ENCODE measurements at places on chromosomes 4 and X. TPM values are rescaled to one million over a fixed set of nuclear protein-coding genes. Genes with fewer than 3 reads are reported as not detected.

DNA sequence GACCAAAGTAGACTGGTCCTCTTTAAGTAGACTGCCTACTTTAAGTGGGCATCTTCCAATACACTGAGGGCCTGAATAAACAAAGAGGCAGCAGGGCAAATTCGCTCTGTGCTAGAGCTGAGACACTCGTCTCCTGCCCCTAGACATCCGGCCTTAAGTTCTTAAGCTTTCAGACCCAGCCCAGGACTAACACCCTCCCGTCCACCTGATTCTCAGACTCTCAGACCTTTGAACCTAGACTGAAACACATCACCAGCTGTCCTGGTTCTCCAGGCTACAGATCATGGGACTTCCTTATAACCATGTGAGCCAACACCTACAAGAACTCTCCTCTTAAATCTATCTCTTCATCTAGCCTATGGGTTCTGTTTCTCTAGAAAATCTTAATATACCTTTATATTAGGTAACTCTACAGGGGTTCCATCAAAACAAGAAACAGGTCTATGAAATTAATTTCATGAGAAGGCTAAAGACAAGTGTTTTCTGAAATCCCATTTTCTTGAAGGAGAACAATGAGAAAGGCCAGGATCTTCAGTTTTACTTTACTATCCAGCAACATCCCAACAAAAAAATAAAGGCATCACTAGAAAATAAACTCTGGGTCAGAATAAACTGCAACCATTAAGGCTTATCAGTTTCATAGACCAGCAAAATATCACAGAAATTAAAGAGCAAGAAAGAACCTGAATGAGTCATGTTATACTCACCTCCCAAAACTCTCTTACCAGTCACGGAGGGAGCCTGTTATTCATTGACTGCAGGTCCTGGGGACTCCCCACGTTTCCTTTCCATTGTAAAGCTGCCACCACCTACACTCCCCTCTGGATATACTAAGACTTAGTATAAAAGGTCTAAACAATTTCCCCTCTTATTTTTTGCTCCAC, 14.8 kb downstream of the ADGRA3 start:
- peak overlapping the region; percentile 27 for H3K4me3 ChIP-seq
- H3K27me3 ChIP-seq, result no peaks in the 10 kb centered on the region
- H3K36me3 ChIP-seq, result peaks cover 14% of the 10 kb centered on the region
- DNase-seq, result no peak
- H3K27ac ChIP-seq, result no peak overlapping the region

DNA sequence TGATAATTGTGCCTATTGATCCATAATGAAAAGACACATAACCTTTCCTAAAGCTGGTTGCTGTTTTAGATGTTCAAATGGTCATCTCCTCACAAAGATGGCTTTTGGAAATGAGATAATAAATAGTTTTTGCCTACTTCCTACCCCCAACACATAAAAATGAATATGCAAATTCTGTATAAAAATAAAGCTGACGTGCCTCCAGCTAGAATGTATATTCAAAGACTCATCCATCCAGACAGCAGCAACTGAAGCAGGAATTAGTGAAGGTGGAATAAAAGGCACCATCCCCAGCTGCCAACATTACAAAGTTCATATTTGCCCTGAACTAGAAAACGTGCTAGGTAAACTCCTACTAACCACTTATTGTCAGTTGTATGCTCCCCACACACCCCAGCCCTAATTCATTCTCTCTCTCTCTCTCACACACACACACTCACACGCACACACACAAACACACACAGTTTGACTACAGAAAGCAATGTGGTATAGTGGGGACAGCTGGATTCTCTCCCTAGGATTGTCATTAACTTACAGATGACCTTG, 53.6 kb downstream of the PCDH19 start:
- no peaks in the 10 kb centered on the region for H3K27me3 ChIP-seq
- peaks cover 8% of the 10 kb centered on the region for H3K4me1 ChIP-seq
- peaks cover 4% of the 10 kb centered on the region for H3K36me3 ChIP-seq
- no peak overlapping the region for H3K4me3 ChIP-seq
- H3K27ac ChIP-seq, result no peak overlapping the region
- no peak for DNase-seq

- H3K27ac ChIP-seq, result no peak overlapping the region
- no peaks in the 10 kb centered on the region for H3K36me3 ChIP-seq
- H3K27me3 ChIP-seq, result no peaks in the 10 kb centered on the region
- peaks cover 9% of the 10 kb centered on the region for H3K4me1 ChIP-seq
Measured at GRCh38 chr4:52192721-52193135, 141.6 kb downstream of the SPATA18 start.

- no peak overlapping the region for H3K27ac ChIP-seq
- no peak for DNase-seq
- peaks cover 10% of the 10 kb centered on the region for H3K4me1 ChIP-seq
- no peak overlapping the region for H3K4me3 ChIP-seq
Measured at GRCh38 chrX:39164212-39164611, 363.0 kb downstream of the MID1IP1 start.

- H3K36me3 ChIP-seq, result no peaks in the 10 kb centered on the region
- H3K27ac ChIP-seq, result no peak overlapping the region
- no peak overlapping the region for H3K4me3 ChIP-seq
- H3K4me1 ChIP-seq, result no peaks in the 10 kb centered on the region
- no peaks in the 10 kb centered on the region for H3K27me3 ChIP-seq
Measured at GRCh38 chrX:48752498-48752897, 9.0 kb upstream of the GLOD5 start.

GRCh38 chrX:136608295-136608933, 39.5 kb upstream of the CD40LG start:
- no peaks in the 10 kb centered on the region for H3K36me3 ChIP-seq
- H3K4me1 ChIP-seq, result no peaks in the 10 kb centered on the region
- DNase-seq, result no peak
- H3K27ac ChIP-seq, result no peak overlapping the region
- no peak overlapping the region for H3K4me3 ChIP-seq
- no peaks in the 10 kb centered on the region for H3K27me3 ChIP-seq

DNA sequence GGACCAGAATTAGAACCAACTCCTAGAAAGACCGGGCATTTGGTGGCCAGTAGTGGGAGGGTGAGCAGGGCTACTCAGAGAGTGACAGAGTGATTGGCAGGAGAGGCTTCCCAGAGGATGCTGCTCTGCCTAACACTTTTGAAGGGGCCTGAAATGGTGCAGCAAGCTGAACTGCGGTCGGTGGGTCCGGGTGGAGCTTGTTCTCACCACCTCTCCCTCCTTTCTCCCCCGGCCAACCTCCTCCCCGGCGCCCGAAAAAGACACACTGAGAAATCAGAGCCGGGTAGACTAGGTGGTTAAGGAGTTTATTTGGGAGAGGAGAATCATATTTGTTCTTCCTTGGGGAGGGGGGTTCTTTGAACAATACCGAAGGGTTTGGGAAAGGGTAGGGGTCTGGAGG, 1.4 kb upstream of the PRICKLE3 start:
- H3K27me3 ChIP-seq, result no peaks in the 10 kb centered on the region
- peak overlapping the region; percentile 63 for H3K4me3 ChIP-seq
- DNase-seq, result no peak

- H3K4me1 ChIP-seq, result no peaks in the 10 kb centered on the region
- no peaks in the 10 kb centered on the region for H3K27me3 ChIP-seq
- H3K4me3 ChIP-seq, result no peak overlapping the region
- DNase-seq, result no peak
Measured at GRCh38 chr4:70473679-70474078, 1.7 kb downstream of the MUC7 start.

DNA sequence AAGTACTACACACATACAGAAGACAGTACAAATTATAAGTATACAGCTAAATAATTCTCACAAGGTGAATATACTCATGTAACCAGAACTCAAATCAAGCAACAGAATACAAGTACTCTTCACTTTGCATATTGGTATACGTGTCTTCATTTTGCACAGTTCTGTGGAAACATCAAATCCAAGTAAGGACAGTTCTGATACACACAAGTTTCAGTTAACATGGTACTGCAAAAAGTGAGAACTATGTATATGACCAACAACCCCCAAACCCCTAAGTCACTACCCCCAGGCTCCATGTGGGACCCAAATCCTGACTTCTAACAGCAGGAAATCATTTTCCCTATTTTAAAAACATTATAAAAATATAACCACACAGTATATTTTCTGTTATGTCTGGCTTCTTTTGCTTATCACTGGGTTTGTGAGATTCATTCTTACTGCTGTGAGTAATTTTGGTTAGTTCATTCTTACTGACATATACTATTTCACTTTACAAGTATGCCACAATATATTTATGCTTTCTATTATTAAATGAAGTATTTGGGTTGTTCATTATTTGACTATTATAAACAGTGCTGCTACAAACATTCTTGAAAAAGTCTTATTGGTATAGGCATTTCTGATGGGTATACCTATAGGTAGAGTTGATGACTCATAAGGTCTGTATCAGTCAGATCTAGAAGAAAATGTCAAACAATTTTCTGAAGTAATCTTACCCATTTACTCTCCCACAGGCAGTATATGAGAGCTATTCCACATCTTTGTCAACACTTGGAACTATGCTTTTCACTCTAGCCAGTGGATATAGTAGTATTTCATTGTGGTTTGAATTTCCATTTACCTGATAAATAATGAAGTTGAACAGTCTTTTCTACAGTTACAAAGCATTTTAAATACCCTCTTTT, 47.0 kb downstream of the SCLT1 start:
- H3K36me3 ChIP-seq, result peaks cover 2% of the 10 kb centered on the region
- no peaks in the 10 kb centered on the region for H3K27me3 ChIP-seq
- no peak for DNase-seq
- H3K4me3 ChIP-seq, result no peak overlapping the region

DNA sequence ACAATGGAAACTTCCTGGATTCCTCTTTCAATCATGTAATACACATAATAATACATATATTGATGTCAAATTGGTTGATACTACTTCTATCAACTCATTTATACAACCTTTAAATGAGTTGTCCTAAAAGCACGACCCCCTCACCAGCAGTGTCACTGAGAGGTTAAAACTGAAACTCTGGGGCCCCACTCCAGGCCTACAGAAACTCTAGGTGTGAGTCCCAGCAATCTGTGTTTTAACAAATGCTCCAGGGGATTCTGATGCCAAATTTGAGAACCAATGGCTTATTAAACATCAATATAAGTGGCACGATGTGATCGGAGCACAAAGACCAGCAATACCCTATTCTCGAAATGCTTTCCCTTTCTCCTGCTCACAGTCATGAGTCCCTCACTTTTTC, 47.9 kb downstream of the ATP8A1 start:
- no peak overlapping the region for H3K4me3 ChIP-seq
- peaks cover 4% of the 10 kb centered on the region for H3K4me1 ChIP-seq
- H3K27me3 ChIP-seq, result peaks cover 10% of the 10 kb centered on the region
- no peaks in the 10 kb centered on the region for H3K36me3 ChIP-seq
- H3K27ac ChIP-seq, result no peak overlapping the region

- no peak overlapping the region for H3K27ac ChIP-seq
- no peak overlapping the region for H3K4me3 ChIP-seq
- no peak for DNase-seq
- peaks cover 25% of the 10 kb centered on the region for H3K4me1 ChIP-seq
- H3K27me3 ChIP-seq, result no peaks in the 10 kb centered on the region
- peaks cover 20% of the 10 kb centered on the region for H3K36me3 ChIP-seq
Measured at GRCh38 chrX:110015915-110016314, 13.0 kb downstream of the TMEM164 start.

- peaks cover 20% of the 10 kb centered on the region for H3K4me1 ChIP-seq
- peak overlapping the region; percentile 3 for H3K27ac ChIP-seq
- H3K36me3 ChIP-seq, result no peaks in the 10 kb centered on the region
- no peak overlapping the region for H3K4me3 ChIP-seq
- DNase-seq, result no peak
Measured at GRCh38 chrX:107725761-107726555, 49.6 kb downstream of the TSC22D3 start.

GRCh38 chrX:9518051-9518450, 53.2 kb downstream of the TBL1X start:
- H3K27me3 ChIP-seq, result no peaks in the 10 kb centered on the region
- peaks cover 37% of the 10 kb centered on the region for H3K4me1 ChIP-seq
- H3K36me3 ChIP-seq, result peaks cover 12% of the 10 kb centered on the region
- no peak overlapping the region for H3K27ac ChIP-seq
- no peak overlapping the region for H3K4me3 ChIP-seq

GRCh38 chr4:114156371-114156770, 176.9 kb upstream of the ARSJ start:
- no peaks in the 10 kb centered on the region for H3K27me3 ChIP-seq
- DNase-seq, result no peak
- peaks cover 4% of the 10 kb centered on the region for H3K4me1 ChIP-seq
- no peak overlapping the region for H3K4me3 ChIP-seq
- H3K36me3 ChIP-seq, result no peaks in the 10 kb centered on the region
- no peak overlapping the region for H3K27ac ChIP-seq

DNA sequence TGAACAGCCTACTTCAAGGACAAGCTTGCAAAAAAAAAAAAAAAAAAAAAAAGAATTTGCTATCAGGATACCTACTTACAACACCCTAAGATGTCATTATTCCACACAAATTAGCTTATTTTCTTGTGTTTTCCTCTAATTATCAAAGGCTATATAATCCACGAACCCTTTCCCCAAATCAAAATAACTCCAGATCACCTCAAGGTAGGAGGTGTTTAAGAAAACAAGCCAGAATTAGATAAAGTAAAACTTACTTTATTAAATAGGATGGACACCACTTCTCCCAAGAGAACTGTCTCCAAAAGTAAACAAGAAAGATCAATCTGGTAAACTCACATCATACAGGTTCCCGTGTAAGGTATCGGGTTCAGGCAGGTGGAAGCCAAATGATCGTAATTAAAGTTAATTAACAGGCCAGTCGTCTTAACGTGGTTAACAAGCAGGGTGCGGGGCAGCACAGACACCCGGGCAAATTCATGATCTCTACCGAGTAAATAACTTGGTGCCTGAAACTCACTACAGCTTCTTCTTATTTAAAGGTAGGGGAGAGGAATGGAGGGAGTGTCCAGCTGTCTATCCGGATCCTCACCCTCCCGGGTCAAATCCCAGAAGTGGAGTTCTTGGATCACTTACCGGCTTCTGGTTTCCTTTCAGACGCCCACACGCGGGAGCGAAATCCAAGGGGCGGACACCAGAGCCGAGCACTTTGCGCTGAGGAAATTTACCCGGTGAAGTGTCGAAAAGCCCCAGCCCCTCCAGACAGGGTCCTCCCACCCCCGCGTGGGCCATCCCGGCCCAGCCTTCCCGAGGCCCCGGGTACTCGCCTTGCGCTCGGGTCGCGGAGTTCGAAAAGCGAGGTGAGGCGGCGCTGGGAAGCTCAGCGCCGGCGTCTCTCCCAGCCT, 708 bp downstream of the ARAP2 start:
- peaks cover 5% of the 10 kb centered on the region for H3K4me1 ChIP-seq
- H3K36me3 ChIP-seq, result no peaks in the 10 kb centered on the region
- H3K4me3 ChIP-seq, result peak overlapping the region; percentile 91

Gene RLIM
- 42.3 TPM for total RNA-seq

Gene CXCL6
- 0.64 TPM for total RNA-seq

Gene ZNF185
- 99.1 TPM for total RNA-seq

Gene PYURF
- 63.7 TPM for total RNA-seq

Gene PNCK
- total RNA-seq, result 3.7 TPM

Gene PABPC4L
- total RNA-seq, result 2.0 TPM

Gene DRD5
- not detected for total RNA-seq

Gene SYTL4
- total RNA-seq, result 4.0 TPM

Data from type B pancreatic cell (in vitro differentiated cells).